ENCODE measurements at places on chromosomes 7 and 10.
A peak's percentile ranks its signal among the peaks of the same experiment; 100 is the strongest.

DNA sequence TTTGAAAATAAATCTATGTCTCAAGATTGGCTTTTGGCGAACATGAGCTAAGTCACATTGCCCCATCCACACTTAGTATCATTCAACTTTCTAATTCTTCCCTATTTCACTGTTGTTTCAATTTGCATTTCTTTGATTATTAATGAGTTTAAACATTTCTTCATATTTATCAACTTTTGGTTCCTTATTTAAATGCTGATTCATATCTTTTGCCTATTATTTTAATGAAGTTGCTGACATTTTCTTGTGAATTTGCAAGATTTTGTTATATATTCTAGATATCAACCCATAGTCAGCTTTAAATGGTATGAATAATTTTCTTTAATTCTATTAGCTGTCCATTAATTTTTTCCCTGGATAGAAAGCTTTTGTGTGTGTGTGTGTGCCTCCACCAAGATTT, 14.4 kb upstream of the TSGA13 start:
- DNase-seq = no peak

DNA sequence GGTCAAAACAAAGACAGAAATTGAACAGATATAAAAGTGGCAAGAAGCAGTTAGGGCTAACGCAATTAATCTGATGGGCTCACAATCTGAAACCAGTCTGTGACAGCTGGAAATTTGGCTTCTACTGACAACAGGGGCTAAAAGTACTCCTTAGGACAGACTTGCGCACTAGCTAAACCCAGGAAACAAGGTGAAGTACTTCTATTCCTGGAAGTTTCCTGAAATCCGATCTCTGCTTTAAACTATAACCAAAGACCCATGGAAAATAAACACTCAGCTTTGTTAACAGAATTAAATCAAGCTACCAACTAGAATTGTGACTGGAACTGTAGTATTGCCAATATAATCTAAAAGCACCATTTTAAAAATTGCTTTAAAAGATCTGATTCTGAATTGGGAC, 520.2 kb upstream of the ZWINT start:
- no peak for DNase-seq

DNA sequence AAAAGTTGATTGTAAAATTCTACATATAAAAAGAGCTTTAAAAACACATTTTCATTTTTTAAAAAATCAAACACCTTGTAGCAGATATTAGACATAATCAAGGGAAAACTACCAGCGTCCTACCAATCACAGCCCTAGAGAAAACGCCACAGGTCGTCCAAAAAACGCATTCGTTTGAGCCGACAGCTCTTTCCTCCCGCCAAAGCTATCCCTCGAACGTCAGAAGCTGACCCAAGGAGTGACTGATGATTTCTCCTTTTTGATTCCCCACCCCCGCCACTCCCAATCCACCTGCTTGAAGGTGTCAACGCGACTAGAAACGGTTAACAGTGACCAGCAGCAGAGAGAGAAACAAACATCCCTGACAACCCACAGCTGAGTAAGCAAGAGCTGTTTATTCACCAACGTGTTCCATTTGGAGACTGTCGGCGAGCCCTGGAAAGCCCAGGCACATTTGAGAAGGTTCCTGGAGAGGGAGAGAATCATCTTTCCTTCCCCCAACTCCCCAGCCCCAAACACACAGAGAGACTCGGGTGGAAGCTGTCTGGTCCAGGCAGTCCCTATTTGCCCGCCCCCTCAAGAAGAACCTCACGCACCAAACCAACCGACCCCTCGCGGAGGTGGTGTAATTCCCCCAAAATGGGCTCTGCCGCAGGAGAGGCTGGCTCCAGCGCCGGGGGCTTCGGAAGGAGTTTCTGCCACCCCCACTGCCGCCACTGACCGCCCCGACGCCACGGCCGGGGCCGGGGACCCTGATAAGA, 622 bp downstream of the CPEB3 start:
- peak; percentile 7 for DNase-seq

DNA sequence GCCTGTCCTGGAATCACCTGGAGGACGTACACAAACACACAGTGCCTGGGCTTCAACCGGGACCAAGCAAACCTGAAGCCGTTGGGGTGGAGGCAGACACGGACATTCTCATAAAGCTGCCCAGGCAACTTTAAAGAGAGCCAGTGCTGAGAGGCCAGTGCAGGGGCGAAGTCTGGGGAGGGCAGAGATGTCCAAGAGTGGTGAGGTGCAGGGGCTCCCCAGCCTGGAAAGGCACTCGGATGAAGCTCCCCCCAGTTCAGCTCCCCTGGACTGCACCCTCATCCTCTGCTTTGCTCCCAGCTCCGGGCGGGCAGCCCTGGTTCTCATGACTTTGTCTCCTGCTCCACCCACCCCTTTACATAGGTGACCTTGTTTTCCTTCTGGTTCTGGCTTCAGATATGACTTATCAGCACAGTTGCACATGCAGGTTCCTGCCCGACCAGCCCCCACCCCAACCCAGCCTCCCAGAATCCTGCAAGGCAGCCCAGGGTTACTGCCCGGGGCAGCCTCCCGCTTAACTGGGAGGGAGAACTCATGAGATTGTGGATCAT, 60.8 kb upstream of the EEPD1 start:
- no peak for DNase-seq
